Pulmonary artery endothelial cell (primary cell): ENCODE measurements at places on chromosomes 13 and 19. TPM values are rescaled to one million over a fixed set of nuclear protein-coding genes. Genes with fewer than 3 reads are reported as not detected.

APOC4 gene
- total RNA-seq, result not detected in 2 replicates

C13orf46 gene
- 0.07 and 0.39 TPM in 2 replicates for total RNA-seq

ATP4B gene
- total RNA-seq, result 0.07 and 0.13 TPM in 2 replicates

FXYD1 gene
- 0.26 TPM in 1 of 2 replicates, not detected in the other for total RNA-seq

ZNF253 gene
- total RNA-seq, result 1.7 and 3.5 TPM in 2 replicates

ACER1 gene
- total RNA-seq, result not detected in 2 replicates

SYDE1 gene
- 9.4 and 12.4 TPM in 2 replicates for total RNA-seq

USP12 gene
- total RNA-seq, result 34.2 and 40.7 TPM in 2 replicates

ZSCAN5A gene
- 5.1 and 7.3 TPM in 2 replicates for total RNA-seq

ADPRHL1 gene
- total RNA-seq, result 0.20 and 0.32 TPM in 2 replicates

TPTE2 gene
- total RNA-seq, result not detected in 2 replicates

PDCD2L gene
- 19.7 and 20.6 TPM in 2 replicates for total RNA-seq

SH2D3A gene
- total RNA-seq, result 0.04 and 0.20 TPM in 2 replicates

LRRC63 gene
- 0.07 TPM in 1 of 2 replicates, not detected in the other for total RNA-seq

SYMPK gene
- total RNA-seq, result 34.1 and 43.3 TPM in 2 replicates

POU2F2 gene
- total RNA-seq, result 0.26 and 0.49 TPM in 2 replicates

OR2Z1 gene
- total RNA-seq, result not detected in 2 replicates

MEIOSIN gene
- total RNA-seq, result not detected in 2 replicates

IZUMO2 gene
- total RNA-seq, result not detected in 2 replicates
